ENCODE measurements at places on chromosomes 1 and 21. TPM values are rescaled to one million over a fixed set of nuclear protein-coding genes. Genes with fewer than 3 reads are reported as not detected.

The EFNA3 gene
- total RNA-seq, result 3.2 TPM

DNA sequence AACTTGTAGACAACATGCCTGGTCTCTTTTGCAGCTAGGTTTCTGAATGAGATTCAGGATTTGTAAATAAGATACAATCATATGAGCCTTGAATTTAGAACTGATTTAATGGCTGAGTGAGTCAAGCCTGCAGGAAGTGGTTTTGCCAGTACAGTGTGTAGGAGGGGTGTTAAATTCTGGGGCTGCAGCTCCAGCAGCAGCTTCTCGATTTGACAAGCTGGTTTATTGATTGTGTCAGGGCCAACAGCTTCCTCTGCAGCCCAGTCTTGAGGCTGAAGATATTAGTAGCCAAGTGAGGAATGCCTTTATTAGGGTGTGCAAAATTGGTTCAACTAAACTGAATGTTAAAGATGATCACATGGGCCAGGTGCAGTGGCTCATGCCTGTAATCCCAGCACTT lies 11.5 kb upstream of the PLA2G5 start:
- no peak for DNase-seq
- H3K4me3 ChIP-seq, result no peak overlapping the region
- no peak overlapping the region for H3K27ac ChIP-seq
- no peaks in the 10 kb centered on the region for H3K27me3 ChIP-seq
- no peaks in the 10 kb centered on the region for H3K36me3 ChIP-seq

- H3K36me3 ChIP-seq, result no peaks in the 10 kb centered on the region
- no peak overlapping the region for H3K27ac ChIP-seq
- no peaks in the 10 kb centered on the region for H3K27me3 ChIP-seq
Observed at GRCh38 chr1:43074244-43074643, 97.8 kb downstream of the EBNA1BP2 start.

The PGLYRP4 gene
- not detected for total RNA-seq

The AK5 gene
- 0.56 TPM for total RNA-seq

GRCh38 chr1:163758977-163759670 lies 437.4 kb downstream of the NUF2 start:
- no peaks in the 10 kb centered on the region for H3K27me3 ChIP-seq
- H3K4me1 ChIP-seq, result no peaks in the 10 kb centered on the region
- no peak overlapping the region for H3K4me3 ChIP-seq
- no peak for DNase-seq
- no peak overlapping the region for H3K27ac ChIP-seq

DNA sequence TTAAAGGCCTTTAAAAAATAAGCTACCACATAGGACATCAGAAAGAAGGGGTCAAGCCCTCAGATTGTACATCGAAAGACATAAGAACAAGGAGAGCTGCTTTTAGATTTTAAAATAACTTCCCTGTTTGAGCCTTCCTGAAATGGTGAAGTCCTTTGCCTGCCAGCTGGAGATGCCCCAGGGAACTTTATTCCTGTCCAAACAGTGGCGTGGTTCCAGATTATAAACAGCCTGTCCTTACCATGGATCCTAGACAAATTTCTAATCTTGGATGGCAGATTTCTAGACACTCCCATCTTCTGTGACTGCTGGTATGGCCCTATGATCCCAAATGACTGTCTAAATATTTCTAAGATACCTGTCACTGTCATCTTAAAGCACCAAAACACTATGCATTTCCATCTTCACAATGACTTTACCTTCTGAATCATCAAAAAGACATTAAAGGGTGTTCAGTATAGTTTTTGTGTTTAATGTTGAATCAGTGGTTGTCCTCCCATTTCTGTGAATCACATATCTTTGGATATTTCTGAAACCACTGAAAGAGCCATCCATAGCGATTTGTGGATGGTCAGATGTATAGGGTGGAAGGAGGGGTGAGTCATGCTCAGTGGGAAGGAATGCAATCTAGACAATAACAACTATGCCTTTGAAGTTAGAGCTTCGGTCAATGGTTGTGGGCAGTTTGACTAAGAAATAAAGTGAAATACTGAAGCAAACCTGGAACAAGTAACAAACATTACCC lies 23.2 kb downstream of the ILDR2 start:
- H3K4me1 ChIP-seq, result no peaks in the 10 kb centered on the region
- no peaks in the 10 kb centered on the region for H3K36me3 ChIP-seq
- DNase-seq, result no peak
- no peaks in the 10 kb centered on the region for H3K27me3 ChIP-seq
